ENCODE measurements at places on chromosomes 1 and 21.

- no peak for DNase-seq
Observed at GRCh38 chr1:246629976-246630375, 63.7 kb downstream of the CNST start.

DNA sequence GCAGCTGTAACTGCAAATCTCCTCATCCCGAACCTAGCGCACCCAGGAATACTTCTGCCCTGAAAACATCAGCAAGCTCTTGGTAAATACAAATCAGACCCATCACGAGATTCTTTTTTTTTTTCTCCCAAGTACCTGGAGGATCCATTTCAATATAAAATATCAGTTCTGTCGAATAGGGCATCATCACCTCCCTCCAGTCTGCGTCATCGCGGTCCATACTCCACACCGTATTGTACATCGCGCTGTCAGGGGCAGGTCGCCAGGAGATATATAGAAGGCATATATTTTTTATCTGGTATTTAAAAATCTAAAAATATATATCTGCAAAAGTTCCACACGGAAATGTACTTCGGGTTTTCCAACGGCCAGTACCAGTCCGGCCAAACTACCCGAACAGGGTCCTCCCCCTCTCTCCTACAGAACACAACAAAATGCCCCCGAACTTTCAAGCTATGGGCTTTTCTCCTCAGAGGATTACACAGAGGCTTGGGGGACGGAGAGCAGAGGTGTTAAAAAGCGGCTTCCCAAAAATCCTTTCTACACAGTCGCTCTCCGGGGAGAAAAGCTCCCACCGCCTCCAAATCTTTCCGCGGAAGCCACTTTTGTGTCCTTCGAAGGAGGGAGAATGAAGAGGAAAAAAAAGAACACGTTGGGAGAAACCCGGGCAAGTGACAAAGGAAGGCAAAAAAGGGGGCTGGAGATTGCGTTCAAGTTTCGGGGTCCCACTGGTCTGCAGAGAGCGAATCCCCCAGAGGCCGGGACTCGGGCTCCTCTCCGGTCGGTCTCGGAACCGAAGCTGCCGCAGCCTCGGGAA lies 509 bp downstream of the PIK3R3 start:
- no peak for DNase-seq

DNA sequence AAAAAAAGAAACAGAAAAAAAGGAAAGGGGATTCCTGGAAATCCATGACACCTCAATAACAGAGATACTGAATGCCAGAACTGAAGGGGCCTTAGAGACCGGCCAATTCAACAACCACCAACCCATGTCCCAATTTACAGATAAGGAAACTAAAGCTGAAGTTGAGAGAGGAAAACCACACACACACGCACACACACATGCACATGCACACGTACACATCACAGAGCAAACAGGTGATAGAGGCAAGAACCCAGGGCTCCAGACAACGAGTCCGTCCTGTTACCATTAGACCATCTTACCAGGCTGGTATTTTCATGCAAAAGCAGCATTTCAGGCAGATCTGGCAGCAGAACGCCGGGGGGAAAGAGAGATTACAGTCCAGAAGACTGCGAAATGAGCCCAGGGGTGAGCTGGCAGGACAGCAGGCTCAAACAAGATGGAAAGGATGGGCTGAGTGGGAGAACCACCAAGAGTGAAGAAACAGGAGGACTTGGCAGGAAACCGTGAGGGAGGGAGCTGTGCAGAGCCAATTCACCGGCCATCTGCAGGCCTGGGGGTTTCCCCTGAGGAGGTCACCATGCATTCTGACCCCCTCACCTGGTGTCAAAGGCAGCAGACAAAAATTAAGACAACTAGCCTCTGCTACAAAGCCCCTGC lies 43.5 kb downstream of the PAFAH2 start:
- DNase-seq: no peak

GRCh38 chr1:226029568-226030225 lies 30.6 kb upstream of the SDE2 start:
- DNase-seq: no peak

- peak; percentile 25 for DNase-seq
Observed at GRCh38 chr1:45012639-45013278, 705 bp downstream of the UROD start.

DNA sequence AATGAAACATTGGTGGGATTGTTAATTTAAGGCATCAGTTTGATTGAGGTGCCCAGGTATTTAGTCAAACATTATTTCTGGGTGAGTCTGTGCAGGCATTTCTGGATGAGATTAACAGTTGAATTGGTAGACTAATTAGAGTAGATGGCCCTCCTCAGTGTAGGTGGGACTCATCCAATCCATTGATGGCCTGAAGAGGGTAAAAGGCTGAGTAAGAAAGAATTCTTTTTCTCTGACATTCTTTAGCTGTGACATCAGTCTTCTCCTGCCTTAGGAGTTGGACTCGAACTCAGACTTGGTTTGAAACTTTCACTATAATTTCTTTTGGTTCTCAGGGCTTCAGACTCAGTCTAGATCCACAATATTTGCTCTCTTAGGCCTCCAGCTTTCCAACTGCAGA lies 59.6 kb upstream of the ADAMTS5 start:
- DNase-seq: no peak

DNA sequence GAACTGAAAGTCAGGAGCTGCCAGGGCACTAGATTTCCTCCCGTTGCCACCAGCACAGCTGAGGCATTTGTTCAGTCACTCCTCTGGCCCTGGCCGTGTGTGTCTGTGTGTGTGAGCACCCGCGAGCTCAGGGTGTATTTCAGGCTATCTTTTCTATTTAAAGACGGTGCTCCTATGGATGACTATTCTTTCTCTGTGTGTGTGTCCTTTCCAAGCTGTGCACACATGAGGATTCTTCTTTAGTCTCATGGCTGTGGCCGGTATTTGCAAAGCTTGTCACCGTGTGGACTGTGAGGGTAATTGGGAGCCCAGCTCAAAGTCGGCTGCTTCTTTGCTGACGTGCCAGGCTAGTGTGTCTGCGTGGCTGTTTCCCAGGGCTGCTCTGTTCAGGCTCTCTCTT lies 3.0 kb upstream of the KCND3 start:
- DNase-seq: no peak

- DNase-seq: no peak
Observed at GRCh38 chr1:26259005-26259404, 20.9 kb upstream of the SH3BGRL3 start.

DNA sequence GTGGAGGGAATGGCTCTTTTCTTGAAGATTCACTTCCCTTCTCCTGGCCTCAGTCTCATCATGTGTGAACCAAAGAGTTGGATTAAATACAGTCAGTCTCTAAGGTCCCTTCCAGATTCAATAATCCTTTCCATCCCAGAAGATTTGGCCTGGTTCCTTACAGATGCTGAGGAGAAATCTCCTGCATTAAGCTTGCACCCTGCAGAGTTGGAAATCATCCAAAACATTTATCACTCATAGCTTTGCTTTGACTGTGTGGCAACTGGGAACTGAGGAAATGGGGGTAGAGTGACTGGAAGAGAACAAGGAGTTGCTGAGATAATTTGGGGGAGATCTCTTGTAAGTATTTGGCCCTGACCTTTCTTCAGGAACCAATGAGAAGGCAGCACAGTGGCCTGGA lies 220.5 kb upstream of the SGIP1 start:
- no peak for DNase-seq

DNA sequence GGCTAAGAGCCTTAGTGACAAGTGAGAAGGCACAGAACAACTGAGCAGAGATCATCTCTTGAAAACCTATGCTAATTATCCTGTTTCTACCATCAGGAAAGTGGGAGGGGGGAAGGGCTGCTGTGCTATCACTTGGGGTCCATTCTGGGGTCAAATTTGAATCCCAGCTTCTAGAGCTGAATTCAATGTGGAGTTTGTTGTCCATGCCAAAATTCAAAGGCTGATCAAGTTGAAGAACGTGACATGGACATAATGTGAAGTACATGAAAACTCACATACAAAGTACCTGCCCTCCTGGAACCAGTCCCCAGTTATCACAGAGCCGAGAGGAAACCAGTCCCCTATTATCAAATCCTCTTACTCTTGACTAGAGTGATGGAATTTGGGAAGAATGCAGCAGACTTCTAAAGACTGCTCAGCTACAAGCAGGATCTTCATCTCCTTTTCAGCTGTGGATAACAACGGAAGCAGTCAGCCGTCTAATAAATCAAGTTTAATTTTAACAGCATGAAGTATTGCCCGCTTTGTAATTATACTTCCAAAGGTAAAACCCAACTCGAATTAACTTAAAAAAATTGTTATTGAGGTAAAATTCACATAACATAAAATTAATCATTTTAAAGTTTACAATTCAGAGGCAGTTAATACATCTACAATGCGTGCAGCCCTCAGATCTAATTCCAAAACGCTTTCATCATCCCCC lies 78.3 kb downstream of the SLC45A1 start:
- DNase-seq: no peak

DNA sequence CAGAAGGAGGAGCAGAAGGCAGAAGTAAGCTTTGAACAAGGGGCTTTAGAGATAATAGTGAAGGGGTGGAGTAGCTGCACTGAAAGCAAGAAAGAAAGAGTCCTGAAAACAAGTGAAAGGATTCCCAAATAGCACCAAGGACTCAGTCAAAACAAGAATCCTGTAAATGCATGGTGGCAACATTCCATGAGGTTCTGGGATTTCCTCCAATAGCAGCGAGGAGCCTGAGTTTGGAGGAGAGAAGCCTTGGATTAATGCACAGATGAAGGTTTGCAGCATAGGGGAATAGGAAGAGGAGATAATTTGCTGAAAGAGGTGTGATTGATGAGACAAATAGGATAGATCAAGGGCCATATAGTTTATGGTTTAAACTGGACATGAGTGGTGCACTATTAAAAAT lies 10.9 kb downstream of the KRTAP22-2 start:
- no peak for DNase-seq

GRCh38 chr1:92709738-92710137 lies 75.2 kb downstream of the EVI5 start:
- peak; percentile 61 for DNase-seq

GRCh38 chr1:152842556-152842955 lies at the start of gene LCE6A:
Gene LCE6A, plus strand, starts transcription at chr1:152842856. Its CDS starts 665 bp downstream, at chr1:152843521.
- no peak for DNase-seq

GRCh38 chr1:30043731-30044408 lies 679.5 kb downstream of the MATN1 start:
- no peak for DNase-seq
